ENCODE measurements at places on chromosomes 3 and 15. TPM values are rescaled to one million over a fixed set of nuclear protein-coding genes. Genes with fewer than 3 reads are reported as not detected.

Gene FEZF2
- not detected for total RNA-seq

Gene KNG1
- total RNA-seq = not detected

Gene PSTPIP1
- total RNA-seq = 12.3 TPM

Gene DOCK3
- total RNA-seq = 6.0 TPM

Gene CHL1
- total RNA-seq = 5.5 TPM

Gene OR5K2
- not detected for total RNA-seq

DNA sequence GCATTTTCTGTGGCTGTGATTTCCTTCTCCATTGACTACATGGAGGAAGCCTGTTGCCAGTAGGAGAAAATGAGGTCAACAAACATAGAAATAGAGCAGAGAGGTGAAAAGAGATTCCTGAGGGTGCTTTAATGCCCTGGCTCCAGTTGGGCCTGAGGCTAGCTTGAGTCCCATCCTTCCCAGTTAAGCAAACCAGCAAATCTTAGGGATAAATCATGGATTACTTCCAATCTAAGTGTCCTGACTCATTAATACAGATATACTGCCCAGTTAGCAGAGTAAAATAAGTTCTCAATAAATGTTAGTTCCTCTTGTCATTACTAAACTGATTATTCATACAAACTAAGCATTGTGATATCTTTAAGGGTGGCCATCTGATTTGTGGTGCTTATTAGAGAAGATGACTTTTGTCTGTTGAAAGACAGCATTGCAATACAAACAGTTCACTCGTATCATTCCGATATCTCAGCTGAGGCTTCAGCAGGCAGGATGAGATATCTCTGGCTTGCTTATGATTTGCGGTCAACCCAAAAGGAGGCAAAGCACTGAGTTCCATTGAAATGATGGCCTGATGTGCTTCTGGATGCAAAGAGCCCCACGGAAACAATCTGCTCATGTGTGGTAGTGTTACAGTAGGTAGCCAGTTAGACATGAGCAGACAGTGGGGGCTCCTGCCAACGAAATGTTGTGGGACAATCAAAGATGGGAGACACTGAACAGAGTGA lies 6.6 kb upstream of the STARD5 start:
- peak; percentile 20 for DNase-seq

DNA sequence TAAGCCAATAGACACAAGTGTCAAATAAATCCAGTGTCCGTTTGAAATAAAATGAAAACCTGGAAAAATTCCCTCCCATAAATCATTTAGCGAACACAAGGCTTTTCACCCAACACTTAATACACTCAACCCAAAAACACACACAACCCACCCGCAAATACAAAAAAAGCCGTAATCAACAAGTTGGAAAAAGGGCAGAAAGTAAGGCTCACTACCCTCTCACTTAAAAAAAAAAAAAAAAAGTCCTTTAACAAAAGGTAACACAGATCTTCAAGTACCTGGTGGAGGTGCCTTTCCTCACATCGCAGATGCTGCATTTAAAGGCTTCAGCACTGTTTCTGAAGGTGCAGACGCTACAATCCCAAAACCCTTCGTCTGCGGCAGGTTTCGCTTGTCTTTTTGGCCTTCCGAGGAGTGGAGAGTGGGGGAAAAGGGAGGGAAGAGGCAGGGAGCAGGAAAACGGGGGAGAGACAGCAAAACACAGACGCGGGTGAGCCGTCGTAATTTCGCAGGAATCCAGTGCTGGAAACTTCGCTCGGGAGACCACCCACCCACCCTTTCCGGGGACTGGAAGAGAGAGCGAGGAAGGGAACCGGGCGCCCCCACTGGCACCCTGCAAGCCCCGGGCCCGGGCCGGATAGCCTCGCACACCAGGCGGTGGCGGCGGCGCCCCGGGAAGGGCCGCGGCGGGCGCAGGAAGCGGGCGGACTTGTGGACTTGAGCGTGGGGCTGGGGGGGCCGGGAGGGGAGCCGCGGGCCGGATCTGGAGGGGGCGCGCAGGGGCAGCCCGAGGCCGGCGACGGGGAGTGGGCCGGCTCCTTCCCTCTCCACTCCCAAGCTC lies 401.8 kb downstream of the SHQ1 start:
- peak; percentile 65 for DNase-seq

- DNase-seq = no peak
Observed at GRCh38 chr3:153752405-153753027, 368.7 kb upstream of the ARHGEF26 start.

GRCh38 chr3:111803123-111803593 lies 55.9 kb upstream of the PHLDB2 start:
- peak; percentile 83 for DNase-seq

- DNase-seq = no peak
Observed at GRCh38 chr15:45179221-45179985, 8.4 kb downstream of the SHF start.

- no peak for DNase-seq
Observed at GRCh38 chr3:8278448-8278847, 223.2 kb upstream of the LMCD1 start.

GRCh38 chr3:8954938-8955763 lies 8.1 kb downstream of the RAD18 start:
- DNase-seq = no peak

GRCh38 chr3:194633349-194634004 lies at the start of gene TMEM44:
TSS of gene TMEM44 (minus strand) at chr3:194633419. CDS start at chr3:194633215, 204 bp downstream.
- peak; percentile 76 for DNase-seq
